ENCODE measurements at places on chromosomes 4 and X. TPM values are rescaled to one million over a fixed set of nuclear protein-coding genes. Genes with fewer than 3 reads are reported as not detected.

Gene MSN
- total RNA-seq = 75.2 TPM

DNA sequence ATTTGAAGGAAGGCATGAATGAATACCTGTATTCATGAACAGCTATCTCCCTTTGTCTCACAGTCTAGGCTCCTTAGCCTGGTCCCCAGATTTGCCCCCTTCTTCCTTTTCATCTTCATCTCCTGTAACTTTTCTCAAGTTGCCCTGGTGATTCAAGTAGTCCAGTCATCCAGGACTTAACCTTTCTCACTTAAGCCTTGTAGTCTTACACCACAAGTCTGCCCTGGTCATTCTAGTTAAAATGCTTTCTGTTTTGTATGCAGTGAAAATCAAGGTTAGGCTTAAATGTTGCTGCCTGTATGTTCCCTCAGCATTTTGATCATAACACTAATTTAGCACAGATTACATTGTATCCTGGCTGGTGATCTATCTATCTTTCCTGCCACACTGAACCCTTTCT, 58.5 kb upstream of the SLC7A11 start:
- H3K27ac ChIP-seq = no peak overlapping the region
- no peaks in the 10 kb centered on the region for H3K27me3 ChIP-seq
- DNase-seq = no peak
- no peaks in the 10 kb centered on the region for H3K36me3 ChIP-seq
- no peaks in the 10 kb centered on the region for H3K4me1 ChIP-seq

Gene ZNF141
- total RNA-seq = 54.2 TPM

GRCh38 chr4:14857981-14858380, 144.3 kb upstream of the CPEB2 start:
- no peaks in the 10 kb centered on the region for H3K27me3 ChIP-seq
- no peak for DNase-seq

DNA sequence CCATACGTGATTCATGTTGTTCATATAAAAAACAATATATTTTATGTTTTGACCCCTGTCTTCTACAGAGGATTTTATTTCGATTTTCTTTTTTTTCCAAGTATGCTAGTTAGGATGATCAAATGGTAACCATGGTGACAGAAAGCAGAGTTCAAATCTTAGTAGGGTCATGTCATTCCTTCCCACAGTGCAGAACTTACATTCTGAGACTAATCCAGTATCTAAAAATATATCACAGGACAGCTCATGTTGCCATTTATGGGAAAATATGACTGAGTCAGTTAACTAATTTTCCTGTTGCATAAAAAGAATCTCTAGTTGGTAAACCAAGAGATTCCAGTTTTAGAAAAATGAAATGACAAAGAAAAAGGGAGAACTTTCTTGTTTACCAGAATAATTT, 209.5 kb downstream of the PARM1 start:
- no peak overlapping the region for H3K27ac ChIP-seq
- no peak for DNase-seq

All from spinal cord (tissue), 10 donors.